ENCODE measurements at places on chromosomes 6 and 20.

DNA sequence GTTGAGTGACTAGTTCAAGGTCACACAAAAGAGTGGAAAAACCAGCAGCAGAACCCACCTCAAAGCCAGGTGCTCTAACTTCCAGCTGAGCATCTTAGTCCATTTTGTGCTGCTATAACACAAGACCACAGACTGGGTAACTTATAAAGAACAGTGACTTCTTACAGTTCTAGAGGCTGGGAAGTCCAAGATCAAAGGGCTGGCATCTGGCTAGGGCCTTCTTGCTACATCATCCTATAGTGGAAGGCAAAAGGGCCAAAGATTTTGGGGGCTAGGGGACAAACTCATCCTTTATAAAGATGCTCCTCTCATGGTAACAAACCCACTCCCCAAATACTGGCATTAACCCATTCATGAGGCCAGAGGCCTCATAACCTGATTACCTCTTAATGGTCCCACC lies 9.7 kb downstream of the FITM2 start:
- DNase-seq: no peak

DNA sequence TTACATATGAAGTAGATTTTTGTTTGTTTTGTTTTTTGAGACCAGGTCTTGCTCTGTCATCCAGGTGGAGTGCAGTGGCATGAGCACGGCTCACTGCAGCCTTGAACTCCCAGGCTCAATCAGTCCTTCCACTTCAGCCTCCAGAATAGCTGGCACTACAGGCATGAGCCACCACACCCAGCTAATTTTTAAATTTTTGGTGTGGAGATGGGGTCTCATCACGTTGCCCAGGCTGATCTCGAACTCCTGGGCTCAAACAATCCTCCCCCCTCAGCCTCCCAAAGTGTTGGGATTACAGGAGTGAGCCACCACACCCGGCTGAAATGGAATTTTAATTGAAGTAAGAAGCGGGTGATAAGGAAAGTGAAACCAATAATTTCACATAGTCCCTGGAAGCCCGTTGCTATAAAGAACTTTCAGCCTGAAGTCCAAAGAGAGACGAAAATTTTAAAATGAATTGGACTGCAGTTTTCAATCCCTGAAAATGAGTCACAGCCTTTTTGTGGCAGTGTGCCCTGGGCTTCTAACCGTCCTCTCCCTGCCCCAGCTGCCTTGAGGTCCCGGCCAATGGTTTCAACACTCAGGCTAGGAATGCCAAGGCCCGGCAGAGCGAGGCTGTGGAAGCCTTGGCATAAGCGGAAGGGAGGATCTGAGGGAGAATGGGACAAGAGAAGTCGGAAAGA lies 757 bp downstream of the RAET1E start:
- DNase-seq: no peak

GRCh38 chr6:137775227-137775626 lies 91.8 kb upstream of the TNFAIP3 start:
- DNase-seq: no peak

DNA sequence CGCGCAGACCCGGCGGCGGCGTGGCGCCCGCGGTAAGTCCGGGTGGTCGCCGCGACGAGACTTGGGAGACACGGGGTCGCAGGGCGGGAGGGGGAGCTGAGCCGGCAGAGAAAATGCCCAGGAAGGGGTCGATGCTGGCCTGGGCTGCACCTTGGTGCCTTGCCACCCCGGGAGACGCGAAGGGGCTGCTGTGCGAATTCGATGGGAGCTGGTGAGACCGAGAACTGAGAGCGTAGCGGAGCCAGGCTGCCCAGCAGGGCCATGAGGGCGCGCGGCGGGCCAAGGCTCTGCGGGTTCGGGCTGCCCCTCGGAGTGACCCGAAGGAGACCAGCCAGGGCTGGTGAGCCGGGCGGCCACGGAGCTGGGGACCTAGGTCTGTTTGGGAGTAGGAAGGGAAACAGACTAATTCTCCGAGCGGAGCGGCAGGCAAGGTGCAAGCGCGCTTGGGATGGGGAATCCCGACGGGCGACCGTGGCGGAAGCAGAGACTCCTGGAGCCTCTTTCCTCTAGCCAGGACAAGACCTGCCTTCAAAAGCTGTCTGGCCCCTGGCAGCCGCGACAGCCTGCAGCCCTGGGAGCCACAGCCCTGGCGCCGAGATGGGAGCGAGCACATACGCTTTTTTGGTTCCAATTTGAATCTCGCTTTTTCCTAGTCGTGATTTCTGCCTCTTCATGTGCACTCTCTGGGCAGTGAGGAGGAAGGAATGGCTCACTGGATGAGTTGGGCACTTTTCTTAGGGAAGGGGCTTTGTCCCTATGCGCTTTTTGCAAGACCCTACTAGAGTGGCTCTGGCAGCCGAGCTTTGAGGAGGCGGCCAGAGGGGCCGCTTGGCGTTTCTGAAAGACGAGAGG lies 691 bp downstream of the SYNDIG1 start:
- DNase-seq: no peak

DNA sequence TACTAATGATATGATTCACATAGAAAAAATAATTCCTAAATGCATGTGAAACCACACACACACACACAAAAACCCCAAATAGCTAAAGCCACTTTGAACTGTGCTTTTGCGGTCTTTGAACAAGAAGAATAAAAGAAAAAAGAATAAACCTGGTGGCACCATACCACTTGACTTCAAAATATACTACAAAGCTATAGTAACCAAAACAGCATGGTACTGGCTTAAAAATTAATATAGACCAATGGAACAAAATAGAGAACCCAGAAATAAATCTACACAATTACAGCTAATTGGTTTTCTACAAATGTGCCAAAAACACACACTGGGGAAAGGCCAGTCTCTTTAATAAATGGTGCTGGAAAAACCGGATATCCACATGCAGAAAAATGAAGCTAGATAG lies 13.4 kb downstream of the OR2B6 start:
- no peak for DNase-seq

DNA sequence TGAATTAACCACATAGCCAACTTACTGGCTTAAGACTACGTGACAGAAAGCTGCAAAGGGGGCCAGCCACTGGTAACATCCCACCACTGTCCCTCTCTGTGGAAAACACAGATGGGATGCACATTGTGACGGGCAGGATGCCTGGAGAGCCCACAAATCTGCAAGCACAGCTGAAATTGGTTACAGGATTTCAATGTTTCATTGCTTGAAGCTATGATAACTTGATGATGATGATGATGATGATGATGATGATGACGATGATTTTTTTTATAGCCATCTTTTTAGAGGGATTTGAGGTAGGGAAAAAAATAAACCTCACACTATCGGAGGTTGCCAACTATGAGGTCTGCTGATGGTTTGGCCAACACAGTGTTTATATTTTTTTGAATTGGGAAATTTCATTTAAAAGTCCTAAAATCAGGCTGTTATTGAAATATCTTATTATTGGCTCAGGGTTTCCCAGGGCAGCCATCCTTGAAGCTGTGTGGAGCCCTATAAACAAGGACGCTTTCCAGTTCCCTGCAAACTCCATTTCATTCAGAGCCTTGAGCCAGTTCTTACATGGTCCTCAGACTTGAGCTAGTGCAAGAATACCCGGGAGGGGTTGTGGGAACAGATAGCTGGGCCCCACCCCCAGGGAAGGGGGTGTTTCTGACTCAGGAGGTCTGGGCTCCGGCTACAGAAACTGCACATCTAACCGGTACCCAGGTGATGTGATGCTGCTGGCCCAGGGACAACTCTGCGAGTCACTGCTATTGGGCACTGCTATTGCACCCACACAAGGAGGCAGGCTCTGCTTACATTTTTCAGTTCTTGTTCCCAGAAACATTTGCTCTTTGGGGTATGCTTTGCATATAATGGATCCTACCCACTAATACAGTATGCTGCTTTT lies 27.1 kb downstream of the BCAS1 start:
- no peak for DNase-seq

DNA sequence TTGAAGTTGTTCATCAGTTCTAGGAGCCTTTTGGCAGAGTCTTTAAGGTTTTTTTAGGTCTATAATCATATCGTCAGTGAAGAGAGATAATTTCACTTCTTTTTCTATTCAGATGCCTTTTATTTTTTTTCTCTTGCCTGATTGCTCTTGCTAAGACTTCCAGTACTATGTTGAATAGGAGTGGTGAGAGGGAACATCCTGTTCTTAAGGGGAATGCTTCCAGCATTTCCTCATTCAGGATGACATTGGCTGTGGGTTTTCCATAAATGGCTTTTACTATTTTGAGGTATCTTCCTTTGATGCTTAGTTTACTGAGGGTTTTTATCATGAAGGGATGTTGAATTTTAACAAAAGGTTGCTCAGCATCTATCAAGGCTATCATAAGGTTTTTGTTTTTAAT lies 109.5 kb downstream of the CLVS2 start:
- no peak for DNase-seq

GRCh38 chr20:19802492-19803158 lies 44.6 kb downstream of the RIN2 start:
- no peak for DNase-seq

- DNase-seq: no peak
Observed at GRCh38 chr20:17538517-17539170, 7.5 kb upstream of the BFSP1 start.

DNA sequence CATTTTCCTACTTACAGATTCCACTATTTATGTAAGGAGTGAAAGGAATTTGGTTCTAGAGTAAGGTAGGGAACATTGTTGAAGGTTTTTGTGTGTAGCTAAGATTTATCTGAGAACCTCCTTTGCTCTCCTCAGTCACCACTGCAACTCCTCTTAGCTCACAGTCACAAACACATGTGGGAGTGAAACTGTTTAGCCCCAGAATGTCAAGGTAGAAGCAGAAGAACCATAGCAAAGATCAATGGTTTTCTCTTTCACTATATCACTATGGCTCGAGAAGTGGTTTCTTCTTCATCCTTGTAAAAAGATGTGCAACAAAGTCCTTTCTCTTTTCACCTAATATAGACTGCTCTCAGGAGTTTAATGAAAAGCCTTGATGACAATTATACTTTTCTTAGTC lies 6.5 kb upstream of the DEFB112 start:
- DNase-seq: no peak

GRCh38 chr6:49541936-49542335 lies 8.5 kb upstream of the C6orf141 start:
- DNase-seq: no peak

- DNase-seq: no peak
Observed at GRCh38 chr20:61494763-61495575, 242.9 kb downstream of the CDH4 start.

GRCh38 chr6:150420926-150421325 lies 52.1 kb downstream of the IYD start:
- no peak for DNase-seq

DNA sequence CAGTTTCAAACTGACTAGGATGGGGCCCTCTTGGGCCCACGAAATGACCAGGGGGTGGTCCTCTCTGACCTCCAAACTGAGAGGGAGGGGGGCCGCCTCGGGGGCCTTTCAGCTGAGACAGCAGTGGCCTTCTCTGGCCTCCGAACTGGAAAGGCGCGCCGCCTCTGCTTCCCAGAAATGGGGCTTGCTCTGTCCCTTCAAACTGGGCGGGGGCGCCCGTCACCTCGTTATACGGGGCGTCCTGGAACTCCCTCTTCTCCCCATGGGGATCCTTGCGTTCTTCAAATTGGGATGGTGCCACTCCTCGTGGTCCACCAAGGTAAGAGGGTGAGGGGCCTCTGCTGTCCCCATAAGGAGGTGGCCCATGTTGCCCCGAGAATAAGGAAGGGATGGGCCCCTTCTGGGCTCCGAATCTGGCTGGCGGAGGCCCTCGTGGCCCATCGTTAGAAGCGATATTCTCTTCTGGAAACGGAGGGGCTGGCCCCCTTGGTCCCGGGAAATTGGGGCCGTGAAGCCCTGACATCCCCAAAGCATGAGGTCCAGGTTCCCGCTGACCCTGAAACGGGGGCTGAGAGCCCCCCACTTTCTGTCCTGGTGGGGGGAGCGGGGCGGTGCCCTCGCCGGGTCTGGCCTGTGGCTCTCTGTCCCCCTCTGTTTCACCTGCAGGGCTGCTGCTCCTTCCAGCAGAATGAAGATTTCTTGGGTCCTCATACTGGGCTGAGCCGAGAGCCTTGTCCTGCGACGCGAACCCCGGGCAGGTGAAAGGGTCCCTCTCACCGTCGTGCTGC lies 18.7 kb upstream of the TCFL5 start:
- DNase-seq: no peak

DNA sequence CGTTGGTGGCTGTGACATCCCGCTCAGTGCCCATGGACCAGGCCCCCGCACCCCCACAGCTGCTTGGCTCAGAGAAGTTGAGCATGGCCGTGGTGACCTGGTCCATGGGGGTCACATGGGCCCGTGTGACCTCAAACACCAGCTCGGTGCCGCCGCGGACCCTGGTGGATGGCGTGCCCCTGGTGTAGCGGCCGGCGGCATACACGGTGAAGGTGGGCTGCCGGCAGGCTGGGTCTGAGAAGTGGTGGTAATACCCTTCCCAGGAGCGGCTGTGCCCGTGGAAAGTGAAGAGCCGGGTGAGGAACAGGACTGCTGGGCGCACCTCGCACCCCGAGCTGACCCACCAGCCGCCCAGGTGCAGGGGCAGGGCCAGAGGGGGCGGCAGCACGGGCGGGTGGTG lies 54.1 kb downstream of the APCDD1L start:
- DNase-seq: no peak

DNA sequence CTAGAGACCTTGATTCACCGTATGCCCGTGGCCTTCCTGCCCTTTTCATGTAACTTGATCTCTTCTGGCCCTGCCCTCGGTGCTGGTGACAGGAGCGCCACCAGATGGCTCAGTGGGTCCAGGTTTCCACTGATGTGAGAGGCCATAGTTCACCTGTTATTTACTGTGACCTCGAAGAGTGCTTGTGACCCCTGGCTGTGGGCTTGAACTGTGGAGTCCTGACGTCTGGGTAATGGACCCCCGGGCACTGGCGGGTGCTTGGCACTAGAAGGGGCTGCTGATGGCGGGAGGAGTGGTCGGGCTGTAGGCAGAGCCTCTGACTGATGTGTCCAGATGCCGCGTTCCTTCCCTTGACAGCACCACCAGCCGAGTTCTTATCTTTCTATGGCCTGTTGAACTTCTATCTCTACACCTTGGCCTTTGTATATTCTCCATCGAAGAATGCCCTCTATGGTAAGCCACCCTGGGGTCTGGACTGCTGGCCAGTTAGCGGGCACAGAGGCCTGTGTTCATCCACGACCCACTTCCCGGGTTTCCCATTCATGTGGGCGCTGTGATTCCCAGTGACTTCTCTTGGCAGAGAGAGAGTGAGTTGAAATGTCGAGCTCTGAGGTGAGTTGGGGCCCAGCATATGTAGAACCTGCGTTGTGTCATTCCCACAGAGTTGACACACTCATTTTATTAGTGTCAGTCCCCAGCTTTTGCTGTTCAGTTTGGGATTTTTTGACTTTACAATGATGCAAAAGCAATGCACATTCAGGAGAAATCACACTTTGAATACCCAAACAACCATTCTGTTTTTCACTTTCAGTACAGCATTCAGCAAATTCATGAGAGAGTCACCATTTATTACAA lies 14.9 kb downstream of the DYNLT1 start:
- DNase-seq: no peak

Data from activated naive CD4-positive, alpha-beta T cell treated with anti-CD3 and anti-CD28 coated beads, Interleukin-2, amount 50 U/mL, for 16 hours (primary cell).